SJCRH30 (cell line): ENCODE measurements at places on chromosomes 5 and 9.
A peak's percentile ranks its signal among the peaks of the same experiment; 100 is the strongest.

GRCh38 chr9:86741311-86742208 is 205.7 kb downstream of the GAS1 start:
- peak; percentile 90 for DNase-seq

GRCh38 chr5:173507171-173507570 is 109.3 kb downstream of the BOD1 start:
- peak; percentile 77 for DNase-seq

GRCh38 chr5:41929035-41929434 is 4.0 kb downstream of the FBXO4 start:
- DNase-seq: no peak

- peak; percentile 56 for DNase-seq
Observed at GRCh38 chr5:59380350-59380951, 513.1 kb downstream of the PDE4D start.

DNA sequence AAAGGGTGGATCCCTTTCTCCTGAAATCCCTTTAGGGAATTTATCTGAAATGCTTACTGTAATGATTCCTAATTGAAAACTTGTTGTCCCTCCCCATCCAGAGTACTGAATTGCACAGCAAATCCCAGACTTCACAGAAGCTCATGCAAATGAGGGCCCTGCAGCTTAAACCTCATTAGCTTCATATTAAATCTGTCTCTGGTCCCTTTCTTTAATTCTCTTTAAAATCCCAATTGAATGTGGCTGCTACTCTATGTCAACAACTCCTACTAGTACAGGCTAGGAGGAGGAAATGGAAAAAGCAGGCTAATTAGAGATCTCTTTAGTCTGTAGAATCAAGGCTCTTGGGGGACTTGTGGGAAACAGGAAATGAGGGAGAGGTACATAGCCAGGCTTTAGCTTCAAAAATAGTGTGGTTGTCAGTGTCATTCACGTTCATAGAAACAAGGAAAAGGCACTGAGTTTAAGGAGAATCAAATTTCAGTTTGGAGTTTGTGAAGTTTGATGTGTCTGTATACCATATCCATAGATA is 191.3 kb upstream of the PRDM9 start:
- no peak for DNase-seq

GRCh38 chr5:181181650-181182565 is 23.1 kb downstream of the TRIM7 start:
- DNase-seq: peak; percentile 63

GRCh38 chr5:74372051-74372450 is 268.5 kb downstream of the ENC1 start:
- peak; percentile 72 for DNase-seq

- DNase-seq: peak; percentile 16
Observed at GRCh38 chr5:115461506-115462290, 82.9 kb downstream of the FEM1C start.

DNA sequence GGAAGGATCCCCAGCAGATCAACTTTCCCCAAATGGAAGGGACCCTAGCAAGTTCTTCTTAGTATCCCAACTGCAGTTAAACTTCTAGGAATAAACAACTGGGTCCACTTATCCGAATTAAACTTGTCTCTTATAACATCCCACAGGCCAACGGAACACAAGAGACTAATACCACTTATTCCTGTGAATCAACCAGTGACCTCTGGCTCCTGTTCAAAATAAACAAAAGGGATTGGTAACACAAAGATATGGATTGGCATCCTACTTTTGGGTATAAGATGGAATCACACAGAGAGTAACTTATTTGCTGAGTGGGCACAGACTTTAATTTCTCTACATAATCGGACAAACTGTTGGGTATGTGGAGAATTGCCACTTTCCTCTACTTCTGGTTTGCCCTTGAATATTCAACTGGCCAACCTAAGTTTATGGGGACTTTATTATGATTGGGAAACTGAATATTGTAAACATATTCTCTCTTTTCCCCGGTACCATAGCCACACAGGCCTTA is 12.4 kb upstream of the PAIP1 start:
- peak; percentile 25 for DNase-seq

DNA sequence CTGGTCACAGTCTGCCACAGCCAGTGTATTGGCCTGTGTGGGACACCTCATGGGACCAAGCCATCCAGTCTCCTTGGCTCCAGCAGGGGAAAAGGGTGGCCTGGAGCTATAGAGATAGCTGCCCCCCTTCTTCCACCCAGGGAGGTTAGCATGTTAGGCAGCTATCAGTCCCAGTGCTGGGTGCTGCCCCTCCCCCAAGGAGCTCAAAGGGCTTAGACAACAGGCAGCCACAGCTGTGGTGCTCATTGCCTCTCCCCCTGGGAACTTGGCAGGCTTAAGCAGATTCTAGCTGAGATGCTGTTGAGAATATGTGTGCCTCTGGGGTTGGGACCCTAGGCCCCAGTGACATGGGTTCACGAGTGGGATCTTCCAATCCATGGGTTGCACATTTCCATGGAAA is 226.0 kb upstream of the PTGER4 start:
- DNase-seq: peak; percentile 84
